WERI-Rb-1 (cell line): ENCODE measurements at places on chromosomes 11 and 22.

DNA sequence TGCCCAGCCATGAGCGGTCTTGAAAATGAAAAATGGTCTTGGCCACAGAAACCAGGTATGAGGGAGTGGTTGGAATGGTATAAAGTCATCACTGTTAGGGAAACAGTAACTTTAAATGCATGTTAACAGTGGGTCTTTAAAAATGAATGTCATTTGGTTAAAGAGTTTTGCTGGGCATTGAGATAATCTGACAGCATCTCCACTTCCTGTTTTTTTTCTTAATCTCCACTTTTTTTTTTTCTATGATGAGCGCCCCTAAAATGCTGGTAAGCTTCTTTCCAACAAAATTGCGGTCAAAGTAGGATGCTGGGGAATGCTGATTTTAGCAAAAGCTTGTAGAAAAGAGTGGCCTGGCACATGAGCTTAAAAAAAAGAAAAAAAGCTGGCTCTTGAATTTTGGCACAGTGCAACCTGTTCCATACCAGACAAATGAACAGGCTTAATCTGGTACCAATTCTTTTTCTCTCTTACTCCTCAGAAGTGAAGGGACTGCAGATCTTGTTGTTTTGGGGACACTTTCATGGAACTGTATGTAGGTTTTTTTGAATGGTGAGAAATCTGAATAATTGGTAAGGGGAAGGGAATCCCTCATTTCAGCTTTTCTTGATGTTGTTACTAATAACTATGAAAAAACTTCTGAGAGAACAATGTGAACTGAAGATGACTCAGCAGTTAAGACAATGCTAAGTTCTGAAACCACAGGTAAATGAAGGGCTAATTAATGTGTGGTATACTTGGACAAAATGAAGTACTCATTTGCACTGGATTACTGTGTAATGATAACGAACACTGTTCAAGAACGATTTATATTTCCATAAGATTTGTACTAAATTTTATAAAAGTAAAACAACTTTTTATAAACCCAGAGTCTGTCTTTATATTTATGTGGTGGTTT lies 3.1 kb upstream of the ARHGEF12 start:
- DNase-seq, result no peak

- peak; percentile 56 for DNase-seq
Observed at GRCh38 chr22:27809226-27809603, 7.7 kb upstream of the MN1 start.

DNA sequence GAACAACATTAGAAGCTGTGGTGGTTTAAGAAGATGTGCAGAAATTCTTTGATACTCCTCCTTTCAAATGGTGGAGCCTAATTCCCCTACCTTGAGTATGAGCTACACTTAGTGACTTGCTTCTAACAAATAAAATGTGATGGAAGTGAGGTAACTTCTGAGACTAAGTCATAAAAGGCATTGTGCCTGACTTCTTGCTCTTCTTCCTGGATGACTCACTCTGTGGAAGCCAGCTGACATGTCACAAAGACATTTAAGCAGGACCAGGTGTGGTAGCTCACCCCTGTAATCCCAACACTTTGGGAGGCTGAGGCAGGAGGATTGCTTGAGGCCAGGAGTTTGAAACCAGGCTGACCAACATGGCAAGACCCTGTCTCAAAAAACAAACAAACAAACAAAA lies 3.9 kb upstream of the PLA2G3 start:
- DNase-seq, result no peak

DNA sequence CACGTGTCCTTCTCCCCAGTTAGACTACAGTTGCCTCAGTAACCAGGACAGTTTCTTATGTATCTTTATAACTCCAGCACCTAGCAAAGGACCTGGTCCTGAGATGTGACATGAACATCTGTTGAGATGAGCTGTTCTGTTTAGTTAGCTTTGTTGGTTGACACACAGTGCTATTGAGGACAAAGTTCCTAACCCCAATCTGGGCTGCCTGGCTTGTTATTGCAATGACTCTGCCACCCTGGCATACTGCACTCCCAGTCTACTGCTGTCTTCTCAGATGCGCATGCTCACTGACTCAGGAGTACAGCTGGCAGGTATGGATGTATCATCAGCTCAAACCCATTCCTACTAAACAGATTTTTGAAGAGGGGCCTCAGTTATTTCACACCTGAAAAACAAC lies 7.4 kb downstream of the DESI1 start:
- DNase-seq, result no peak

DNA sequence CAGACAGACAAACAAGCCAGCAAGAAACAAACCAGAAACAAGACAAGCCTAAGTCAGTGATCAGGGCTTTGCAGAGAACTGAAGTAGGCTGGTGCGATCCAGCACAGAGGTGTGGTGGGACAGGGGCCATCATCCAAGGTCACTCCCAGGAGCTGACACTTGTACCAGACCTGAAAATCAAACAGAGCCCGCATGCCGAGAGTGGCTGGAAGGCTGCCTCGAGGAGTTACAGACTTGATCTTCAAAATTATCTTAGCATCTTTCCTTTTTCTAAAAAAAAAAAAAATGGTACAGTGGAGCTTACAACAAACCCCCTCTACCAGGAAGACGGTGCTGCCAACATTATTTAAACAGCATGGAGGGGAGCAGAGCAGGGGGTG lies 8.8 kb upstream of the SCUBE1 start:
- DNase-seq, result no peak

DNA sequence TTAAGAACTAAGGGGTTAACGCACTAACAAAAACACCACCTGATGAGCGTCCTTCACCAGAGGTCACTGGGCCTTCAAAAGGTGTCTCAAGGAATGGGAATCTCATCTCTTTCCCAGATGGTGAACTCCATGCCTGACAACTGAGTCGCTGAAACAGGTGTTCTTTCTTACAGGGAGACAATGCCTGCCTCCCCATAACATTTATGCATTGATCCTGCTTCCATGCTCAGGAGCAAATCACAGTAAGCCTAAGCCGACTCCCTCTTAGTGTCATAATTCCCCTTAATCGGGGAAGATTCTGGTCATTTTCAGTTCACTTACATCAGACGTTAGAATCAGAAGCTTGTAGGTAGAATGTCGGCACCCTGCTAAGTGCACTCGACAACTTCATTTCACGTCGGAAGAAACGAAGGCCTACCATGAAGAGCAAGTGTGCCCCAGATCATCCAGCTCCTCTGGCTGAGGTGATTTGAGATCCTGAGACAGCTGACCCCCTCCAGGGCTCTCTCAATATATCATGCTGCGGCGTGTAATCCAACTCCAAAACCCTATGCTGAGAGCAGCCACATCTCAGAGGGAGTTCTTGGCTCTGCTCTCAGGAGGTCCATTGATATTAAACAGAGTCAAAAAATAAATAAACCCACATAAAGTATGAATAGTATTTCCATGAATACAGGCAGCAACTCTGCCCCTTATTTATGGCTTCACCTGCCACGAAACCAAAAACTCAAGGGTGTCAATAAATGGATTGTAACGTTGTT lies 163.1 kb downstream of the LARGE1 start:
- DNase-seq, result peak; percentile 58

GRCh38 chr22:29971607-29972006 lies 88.6 kb downstream of the MTMR3 start:
- DNase-seq, result no peak

DNA sequence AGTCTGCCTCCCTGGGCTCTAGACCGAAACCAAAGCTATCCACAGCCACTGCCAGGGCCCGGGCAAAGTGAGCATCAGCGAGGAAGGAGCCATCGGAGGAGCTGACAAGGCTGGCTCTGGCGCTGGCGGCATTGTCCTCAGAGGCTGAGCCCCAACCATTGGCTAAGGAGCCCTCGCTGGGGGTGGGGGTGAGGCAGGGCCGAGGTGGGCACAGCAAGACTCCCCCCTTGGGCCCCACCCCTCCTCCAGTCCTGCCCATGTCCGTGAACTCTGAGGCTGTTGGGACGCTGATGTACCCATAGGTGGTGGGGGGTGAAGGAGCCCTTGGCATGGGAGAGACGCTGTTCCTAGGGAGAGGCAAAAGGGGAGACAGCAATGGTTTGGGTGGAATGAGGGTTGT lies 11.2 kb downstream of the ROBO4 start:
- no peak for DNase-seq

DNA sequence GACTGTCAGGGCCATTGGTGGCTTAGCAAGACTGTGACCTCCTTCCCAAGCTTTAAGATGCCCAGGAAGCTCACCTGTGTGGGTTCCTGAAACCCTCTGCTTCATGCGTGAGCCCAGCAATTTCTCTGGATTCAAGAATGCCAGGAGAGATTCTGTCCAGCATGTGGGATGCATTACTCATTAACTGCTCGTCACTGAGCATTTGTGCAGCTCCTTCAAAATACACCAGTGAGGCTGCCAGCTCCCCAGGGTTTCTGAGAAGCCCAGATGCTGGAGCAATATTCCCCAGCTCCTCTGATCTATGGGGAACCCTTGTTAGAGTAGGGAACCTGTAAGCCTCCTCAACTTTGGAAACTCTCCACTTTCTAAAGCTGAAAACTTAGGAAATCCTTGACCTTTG lies 126.5 kb downstream of the CHST1 start:
- DNase-seq, result no peak

DNA sequence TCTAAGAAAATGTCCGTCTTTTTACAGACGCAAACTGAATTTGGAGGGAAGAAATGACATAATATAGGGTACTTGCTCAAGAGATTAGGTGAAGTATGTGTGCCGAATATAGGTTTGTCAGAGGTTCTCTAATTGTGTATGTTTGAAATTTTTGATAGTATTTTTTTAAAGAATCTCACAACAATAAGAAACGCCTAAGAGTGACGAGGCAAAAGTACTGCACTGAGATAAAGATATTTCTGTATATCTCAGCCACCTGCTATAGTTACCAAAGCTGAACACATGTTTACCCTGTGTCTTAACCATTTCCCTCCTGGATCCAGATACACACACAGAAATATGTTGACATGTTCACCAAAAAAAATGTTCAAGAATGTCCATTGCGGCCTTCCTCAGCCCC lies 92.0 kb downstream of the PRMT3 start:
- DNase-seq, result no peak

DNA sequence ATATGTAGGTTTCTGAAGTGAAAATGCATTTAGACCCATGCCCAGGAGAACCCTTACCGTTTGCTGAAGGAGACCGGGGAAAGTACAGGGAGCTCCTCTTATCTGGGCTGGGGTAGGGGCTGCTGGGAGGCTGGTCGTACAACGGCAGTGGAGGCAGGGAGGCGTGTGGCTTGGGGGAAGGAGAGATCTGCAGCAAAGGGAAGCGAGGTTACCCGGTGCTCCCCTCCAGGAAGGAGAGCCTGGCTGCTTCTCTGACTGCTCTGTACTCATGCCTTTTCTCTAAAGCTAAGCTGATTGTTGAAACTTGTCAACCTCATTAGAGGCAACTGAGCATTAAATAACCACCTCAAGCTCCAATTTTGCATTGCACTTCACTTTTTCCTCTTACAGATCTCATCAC lies 27.2 kb downstream of the ATG16L2 start:
- no peak for DNase-seq

DNA sequence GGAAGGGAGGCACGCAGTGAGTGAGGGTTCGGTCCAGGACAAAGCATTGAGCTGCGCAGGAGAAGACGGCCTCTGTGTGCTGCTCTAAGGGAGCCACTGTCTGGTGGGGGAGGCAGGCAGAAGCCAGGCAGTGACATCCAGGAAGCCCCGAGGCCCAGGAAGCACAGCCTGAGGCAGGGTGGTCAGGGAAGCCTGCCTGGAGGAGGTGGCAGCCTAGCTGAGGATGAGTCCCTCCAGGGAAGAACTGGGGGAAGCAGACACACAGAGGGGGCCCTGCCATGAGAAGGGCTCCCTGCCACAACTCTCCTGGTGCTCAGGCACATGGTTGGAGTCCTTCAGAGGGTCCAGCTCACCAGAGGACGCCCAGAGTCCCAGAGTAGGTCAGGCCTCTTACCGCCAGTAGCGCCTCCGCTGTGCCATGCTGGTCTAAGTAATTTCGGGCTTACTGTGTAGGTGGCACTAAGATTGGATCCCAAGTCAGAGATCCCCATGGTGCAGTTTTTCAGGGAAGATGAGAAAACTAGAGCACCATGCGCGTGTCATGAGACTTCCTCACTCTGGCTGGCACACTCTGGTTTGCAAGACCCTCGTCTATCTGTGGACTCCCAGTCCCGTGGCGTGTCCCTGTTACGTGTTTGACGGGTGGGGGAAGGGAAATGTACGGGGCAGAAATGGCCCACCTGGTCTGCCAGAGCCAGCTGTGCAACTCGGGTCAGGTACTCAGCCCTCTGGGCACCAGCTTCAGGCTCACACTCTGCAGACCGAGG lies 887.2 kb downstream of the BRD1 start:
- DNase-seq, result no peak

DNA sequence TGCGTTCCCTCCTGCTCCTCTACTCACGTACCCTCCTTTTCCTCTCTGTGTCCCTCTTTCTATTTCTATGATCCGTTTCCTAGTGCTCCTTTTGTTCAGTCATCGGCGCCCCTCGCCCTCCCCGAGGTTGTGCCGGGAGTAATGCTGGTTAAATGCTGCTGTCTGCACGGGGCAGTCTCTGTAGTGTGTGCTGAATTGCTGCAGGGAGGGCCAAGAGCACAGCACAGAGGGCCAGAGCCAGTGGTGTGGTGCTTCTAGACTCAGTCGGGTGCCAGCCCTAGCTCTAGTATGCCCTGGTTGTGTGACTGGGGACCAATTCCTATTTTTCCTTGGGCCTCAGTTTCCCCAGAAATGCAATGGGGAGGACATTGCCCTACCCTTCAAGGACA lies 98.3 kb downstream of the PKNOX2 start:
- DNase-seq, result no peak

DNA sequence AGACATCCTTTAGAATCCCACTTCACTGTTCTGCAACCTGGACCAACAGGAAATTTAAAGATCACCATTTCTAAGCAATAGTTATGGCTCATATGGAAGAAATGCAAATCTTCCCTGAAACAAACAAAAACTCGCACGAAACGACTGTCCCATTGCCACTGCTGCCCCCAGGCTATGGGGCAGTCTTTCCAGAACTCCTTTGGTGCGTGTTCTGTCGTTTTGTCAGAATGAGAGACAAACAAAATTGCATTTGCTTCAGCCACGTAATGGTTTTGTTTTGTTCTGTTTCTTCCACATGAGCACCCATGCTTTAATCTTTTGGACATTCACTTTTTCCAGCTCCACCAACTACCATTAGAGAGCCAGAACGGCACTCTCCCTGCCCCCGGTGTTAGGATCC lies 10.8 kb upstream of the FBLN1 start:
- no peak for DNase-seq

- DNase-seq, result no peak
Observed at GRCh38 chr11:96147906-96148486, 195.0 kb downstream of the MAML2 start.

DNA sequence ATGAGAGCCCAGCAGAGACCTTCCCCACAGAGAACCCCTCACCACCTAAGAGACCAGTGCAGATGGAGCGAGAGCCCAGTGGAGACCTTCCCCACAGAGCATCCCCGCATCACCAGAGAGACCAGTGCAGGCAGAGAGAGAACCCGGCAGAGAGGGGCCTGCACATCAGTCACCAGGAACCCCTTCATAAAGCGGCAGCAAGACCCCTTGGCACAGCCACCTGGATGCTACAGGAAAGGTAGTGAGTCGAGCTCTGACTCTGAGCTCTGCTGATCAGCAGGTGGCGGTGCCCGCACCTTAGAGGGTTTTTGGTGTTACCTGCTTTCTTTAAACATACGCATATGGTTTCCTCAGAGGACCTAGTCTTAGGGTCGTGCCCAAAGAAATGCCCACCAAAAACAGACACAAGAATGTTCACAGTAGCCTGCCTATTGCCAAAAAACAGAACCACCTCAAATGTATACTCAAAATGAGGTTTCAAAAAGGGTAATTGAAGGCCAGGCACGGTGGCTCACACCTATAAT lies 678.7 kb downstream of the BRD1 start:
- DNase-seq, result no peak

- DNase-seq, result no peak
Observed at GRCh38 chr11:19246816-19247215, 6.1 kb upstream of the E2F8 start.
